ENCODE measurements at places on chromosomes 11 and 22.

- no peak for DNase-seq
Observed at GRCh38 chr11:75167617-75168016, 16.7 kb downstream of the SLCO2B1 start.

DNA sequence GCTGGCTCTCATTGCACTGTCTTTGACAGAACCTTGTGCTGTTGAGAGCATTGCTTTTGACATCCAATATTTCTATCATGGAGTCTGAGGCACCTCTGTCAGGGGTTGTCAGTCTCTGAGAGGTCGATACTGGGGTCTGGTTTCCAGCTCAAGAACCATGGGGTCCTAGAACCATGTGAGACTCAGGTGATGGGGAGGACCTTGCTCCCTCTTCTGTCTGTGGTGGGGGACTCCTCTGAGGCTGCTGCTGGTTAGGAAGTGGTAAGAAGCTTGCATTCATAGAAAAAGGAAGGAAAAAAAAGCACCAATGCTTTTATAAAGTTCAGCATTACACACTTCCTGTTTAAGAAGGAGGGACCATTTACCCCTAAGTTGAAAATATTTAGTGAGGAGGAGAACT lies 91.8 kb upstream of the CD44 start:
- DNase-seq = no peak

- no peak for DNase-seq
Observed at GRCh38 chr11:57262157-57262556, 25.1 kb upstream of the APLNR start.

DNA sequence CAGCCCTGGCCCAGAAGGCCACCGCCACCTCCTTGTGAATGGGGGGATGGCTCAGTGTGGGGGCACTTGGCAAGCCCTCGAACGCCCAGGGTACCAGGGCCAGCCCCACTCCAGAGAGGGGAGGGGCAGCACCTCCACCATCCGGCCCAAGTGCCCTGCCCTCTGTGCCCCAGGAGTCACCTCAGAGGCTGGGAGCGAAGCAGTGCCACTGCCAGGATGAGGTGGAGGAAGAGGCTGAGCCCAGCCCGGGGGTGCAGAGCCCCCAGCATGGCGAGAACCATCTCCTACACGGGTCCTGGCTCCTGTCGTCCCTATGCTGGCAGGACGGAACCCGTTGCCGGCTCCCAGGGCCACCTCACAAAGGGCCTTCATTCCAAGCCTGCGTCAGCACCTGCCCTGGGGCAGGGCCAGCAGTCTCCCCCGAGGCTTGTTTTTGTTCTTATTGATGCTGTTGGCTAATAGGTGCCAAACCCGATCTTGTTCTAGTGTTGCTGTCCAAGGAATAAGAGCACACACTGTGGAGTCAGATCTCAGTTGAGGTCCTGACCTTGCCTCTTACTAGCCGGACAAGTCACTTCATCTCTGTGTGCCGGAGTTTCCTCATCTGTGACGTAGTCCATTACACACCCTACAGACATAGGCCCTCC lies at the start of gene FREY1:
Gene FREY1 (minus strand): TSS at position 307 of the 647 bp plus-strand sequence. CDS start 26 bp downstream, at position 281.
- no peak for DNase-seq

GRCh38 chr11:113270080-113270479 lies 44.3 kb upstream of the TTC12 start:
- no peak for DNase-seq

- no peak for DNase-seq
Observed at GRCh38 chr11:846496-847098, 3.9 kb downstream of the TSPAN4 start.

DNA sequence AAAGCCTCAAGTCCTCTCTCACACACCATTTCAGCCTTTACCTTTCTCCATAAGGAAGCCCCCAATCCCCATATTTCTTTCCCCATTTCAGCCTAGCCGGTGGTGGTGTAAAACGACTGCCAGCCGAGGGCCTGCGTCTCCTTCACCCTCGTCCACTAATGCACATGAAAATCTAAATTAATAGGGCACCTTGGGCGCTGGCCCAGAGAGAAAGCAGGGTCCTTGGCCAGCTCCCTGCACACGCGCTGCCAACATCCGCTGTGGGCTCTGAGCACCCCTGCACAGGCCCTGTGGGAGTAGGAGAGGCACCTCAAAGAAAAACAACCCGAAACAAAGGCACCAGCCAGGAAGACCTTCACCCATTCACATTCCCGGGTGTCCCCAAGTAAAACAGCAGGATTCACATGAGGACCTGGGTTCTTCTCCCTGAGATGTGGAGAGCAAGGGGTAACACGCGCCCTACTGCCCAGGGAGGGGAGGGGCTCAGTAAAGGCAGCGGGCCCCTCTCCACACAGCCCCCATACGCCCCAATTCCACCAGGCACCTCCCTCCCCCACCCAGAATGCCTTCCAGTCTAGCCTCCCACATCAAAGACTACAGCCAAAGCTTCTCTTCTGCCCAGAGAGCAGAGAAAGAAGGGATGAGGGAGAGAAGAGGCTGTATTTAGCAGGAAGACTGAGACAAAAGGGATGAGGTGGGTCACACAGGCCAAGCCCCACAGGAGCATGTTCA lies 79.0 kb downstream of the MICAL3 start:
- no peak for DNase-seq

- no peak for DNase-seq
Observed at GRCh38 chr11:7413961-7414915, 71.1 kb upstream of the OLFML1 start.

DNA sequence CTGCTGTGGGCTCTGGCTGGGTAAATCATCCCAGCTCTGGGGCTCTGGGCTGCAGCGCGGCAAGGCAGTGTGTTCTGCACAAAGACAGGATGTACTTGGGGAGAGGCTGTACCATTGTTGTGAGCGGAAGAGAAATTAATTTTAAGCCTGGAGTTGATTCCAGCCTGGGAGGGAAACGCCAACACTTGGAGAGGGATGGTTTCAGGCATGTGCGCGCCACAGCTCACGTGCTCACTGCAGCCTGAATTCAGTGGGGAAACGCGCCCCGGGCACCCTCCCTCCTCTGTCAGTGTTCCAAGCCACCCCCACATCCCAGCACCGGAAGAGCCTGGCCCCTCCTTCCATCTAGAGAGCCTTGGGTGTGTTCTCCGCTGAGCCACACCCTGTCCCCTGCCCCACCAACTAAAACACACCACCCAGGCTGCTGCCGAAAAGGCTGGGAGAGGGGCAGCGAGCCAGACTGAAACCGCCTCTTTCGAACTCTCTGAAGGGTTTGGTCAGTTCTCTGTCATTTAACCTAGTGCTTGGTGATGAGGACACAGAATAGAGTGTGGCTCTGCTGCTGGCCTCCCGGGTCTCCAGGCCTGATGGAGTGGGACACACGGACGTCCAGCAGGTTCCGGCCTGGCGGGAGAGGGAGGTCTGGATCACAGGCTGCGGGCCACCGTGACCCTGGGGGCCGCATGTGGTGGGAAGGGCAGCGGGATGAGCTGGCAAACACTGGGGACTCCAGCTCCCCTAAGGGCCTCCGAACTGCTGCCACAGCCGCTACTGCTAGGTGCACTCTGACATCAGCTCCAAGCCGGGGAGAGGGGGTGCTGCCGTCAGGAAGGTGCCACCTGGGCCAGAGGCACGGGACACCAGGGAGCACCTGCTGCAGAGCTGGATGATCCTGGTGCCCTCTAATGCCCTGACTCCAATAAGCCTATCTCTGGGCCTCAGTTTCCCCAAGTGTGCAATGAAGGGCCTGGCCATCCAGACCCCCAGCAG lies 230.8 kb downstream of the CTTN start:
- no peak for DNase-seq

- no peak for DNase-seq
Observed at GRCh38 chr11:33724644-33725035, 11.6 kb downstream of the CD59 start.

DNA sequence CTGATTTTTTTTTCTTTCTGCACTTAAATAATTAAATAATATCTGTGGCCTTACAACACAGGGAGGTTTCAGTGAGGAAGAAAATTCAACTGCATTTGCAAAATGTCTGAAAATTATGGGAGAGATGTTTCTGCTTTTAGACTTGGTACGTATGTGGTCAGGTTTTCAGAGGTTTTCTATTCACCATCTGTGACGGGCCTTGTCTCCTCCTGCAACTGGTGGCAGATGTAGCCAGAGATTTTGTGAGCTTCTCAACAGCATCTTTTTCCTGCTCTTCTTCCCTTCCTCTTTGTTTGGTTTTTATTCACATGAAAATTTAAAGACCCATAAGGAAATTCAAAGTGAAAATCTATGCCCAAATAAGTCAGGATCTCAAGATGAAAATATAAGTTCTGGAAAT lies 38.3 kb downstream of the ZBTB16 start:
- DNase-seq = no peak

- no peak for DNase-seq
Observed at GRCh38 chr22:19412478-19412877, 19.1 kb downstream of the HIRA start.

- DNase-seq = no peak
Observed at GRCh38 chr11:114131461-114131864, 72.0 kb downstream of the ZBTB16 start.

GRCh38 chr11:103997082-103997481 lies 39.4 kb upstream of the DDI1 start:
- DNase-seq = no peak

- no peak for DNase-seq
Observed at GRCh38 chr11:106278391-106278790, 200.9 kb downstream of the AASDHPPT start.

- DNase-seq = no peak
Observed at GRCh38 chr22:27820896-27821866, 19.6 kb upstream of the MN1 start.

GRCh38 chr11:79088967-79089366 lies 351.9 kb downstream of the TENM4 start:
- no peak for DNase-seq

GRCh38 chr22:43876866-43877509 lies 14.7 kb upstream of the SULT4A1 start:
- DNase-seq = no peak

GRCh38 chr22:41038732-41039131 lies 53.7 kb upstream of the EP300 start:
- DNase-seq = no peak

DNA sequence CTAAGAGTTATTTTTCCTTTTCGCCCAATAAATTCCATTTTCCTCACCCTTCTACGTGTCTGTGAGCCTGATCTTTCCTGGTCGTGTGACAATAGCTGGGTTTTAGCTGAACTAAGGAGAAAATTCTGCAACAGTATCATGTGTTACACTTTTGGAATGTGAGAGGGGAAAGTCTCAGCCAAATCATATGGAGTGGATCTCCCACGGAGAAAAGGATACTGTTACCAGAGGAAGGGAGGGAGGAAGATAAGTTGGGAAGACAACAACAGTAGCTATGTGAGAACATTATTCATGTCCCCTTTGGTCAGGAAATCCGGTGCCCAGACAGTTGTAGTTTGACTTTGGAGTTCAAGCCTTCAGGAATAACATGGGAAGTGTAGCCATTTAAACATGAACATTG lies 584.0 kb upstream of the RAG2 start:
- DNase-seq = no peak

DNA sequence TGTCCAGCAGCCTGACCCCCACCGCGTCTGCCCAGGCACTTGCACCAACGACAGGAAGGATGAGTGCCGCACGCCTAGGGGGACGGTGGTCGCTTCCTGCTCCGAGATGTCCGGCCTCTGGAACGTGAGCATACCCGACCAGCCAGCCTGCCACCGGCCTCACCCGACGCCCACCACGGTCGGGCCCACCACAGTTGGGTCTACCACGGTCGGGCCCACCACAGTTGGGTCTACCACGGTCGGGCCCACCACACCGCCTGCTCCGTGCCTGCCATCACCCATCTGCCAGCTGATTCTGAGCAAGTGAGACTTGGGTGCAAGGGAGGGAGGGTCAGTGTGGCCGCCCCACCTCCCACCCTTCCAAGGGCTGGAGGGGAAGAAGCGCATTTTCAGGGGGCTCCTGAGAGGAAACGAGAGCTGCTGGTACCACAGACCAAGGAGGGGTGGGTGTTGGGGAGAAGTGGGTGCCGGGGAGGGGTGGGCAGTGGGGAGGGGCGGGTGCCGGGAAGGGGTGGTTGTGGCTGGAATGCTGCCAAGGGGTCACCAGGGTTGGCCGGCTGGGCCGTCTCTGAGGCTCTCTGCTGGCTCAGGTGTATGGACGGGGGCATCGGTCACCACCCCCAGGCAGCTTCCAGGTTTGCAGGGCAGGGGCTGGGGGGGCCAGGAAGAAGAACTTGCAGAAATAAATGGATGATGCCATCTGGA lies 27.7 kb upstream of the MUC5B start:
- no peak for DNase-seq

DNA sequence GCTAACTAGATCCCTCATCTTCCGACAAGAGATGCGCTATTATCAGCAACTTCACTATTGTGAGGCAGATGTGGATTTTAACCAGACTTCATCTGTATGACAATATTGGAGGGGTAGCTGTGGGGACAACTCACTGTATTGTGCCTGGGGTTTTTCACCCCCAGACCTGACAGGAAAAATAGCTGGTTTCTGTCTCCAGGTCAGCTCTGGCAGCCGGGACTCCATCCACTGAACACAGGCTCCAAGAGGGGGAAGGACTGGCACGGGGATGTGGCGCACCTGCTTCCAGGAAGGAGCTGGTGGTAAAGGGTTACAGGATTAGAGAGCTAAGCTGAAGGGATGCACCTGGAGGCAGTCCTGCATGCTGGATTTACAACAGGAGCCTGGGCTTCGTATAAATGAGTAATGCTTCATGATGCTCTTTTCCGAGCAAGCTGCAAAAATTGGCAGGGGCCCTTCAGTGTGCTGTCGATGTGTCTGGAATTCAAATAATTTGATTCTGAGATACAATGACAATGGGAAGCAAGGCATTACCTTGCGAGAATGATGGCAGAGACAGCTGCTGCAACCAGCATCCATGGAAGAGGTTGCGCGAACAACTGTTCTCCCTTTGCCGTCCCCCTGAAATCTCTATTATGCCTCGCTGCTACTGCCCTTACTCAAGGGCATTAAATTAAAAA lies 49.5 kb downstream of the LMO2 start:
- no peak for DNase-seq

GRCh38 chr22:42173183-42173926 lies 42.7 kb upstream of the CYP2D6 start:
- DNase-seq = no peak

GRCh38 chr11:31262761-31263160 lies 106.8 kb downstream of the DCDC1 start:
- no peak for DNase-seq

- no peak for DNase-seq
Observed at GRCh38 chr22:21682385-21683175, 16.8 kb downstream of the PPIL2 start.

- DNase-seq = no peak
Observed at GRCh38 chr22:40055143-40055883, 60.6 kb downstream of the FAM83F start.

- no peak for DNase-seq
Observed at GRCh38 chr11:95358511-95359340, 127.7 kb upstream of the SESN3 start.

DNA sequence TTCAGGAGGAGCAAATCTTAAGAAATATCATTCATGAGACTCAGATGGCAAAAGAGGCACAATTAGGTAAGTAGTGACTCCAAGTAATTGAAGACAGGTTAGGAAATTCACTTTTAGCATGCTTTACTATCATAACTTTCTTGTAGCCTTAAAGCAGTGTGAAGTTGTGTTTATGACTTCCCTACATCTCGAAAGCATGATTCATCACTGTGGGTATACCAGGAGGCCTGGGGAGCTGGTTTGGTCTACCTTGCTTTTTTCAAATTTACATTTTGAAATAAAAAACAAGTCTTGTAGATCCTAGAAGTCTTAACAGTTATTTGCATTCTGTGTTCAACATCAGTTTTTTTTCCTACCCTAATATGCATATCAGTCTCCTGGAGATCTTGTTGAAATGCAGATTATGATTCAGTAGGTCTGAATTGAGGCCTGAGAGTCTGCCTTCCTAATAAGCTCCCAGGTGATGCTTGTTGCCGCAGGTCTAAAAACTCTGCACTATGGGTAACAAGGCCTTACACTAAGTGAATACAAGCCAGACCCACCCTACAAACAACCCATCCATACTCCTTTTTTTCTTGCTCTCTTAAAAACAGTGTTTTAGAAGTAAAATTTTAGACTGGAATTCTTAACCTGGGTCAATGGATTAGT lies 41.4 kb downstream of the TTC17 start:
- no peak for DNase-seq
